ENCODE measurements at places on chromosomes 7 and 10. TPM values are rescaled to one million over a fixed set of nuclear protein-coding genes. Genes with fewer than 3 reads are reported as not detected.

DNA sequence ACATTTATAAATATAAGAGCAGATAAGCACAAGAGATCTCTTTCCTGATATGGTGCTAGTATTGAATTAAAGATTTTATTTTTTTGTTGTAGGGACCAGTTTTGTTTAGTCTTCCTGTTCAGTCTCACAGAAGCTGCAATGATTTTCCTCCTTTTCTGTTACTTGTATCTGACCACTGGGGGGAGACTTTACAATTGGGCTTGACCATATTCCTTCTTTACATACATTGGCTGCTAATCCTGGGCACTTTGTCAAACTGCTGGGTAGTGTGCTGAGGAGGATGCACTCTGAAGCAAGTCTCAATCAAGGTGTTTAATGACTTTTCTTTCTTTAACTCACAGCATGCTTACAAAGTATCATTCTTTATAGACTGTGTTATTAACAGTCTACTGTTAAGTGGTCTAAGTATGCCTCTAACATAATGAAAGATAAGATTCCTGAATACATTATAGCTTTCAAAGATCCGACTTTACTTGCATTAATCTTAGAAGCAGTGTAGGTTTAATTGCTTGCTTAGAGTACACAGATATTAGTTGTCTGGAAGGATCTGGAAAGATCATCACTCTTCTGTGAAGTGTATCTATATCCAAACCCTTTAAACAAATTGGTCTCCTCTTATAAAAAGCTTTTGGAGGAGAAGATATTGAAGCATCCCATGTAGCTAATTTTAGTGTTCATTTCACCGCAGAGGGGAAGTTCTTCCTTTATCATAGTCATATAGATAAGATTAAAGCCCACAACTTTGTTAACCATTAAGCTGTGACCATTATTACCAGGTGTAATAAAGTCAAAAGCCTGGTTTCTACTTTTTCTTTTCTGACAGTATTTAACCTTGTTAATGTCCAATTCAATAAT is 3.1 kb downstream of the PALS2 start:
- DNase-seq, result peak; percentile 77

GRCh38 chr10:56662765-56663447 is 301.8 kb upstream of the ZWINT start:
- no peak for DNase-seq

DNA sequence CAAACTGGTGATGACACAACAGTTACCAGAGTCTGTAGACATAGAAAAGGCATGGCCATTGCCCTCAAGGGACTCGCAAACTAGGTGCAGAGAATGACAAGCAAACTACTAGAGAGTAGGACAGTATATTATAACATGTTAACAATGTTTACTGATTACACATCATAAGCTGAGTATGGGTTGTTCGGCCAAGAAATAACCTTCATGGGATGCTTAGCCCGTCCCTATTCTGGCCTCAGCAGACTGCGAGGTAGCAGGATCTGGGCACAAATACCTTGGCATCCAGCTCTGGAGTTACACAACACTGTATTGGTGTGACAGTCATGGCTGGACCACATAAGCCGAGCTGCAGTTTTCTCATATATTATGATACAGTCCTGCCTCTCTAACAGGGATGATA is 51.4 kb downstream of the ABCB4 start:
- DNase-seq, result no peak

DNA sequence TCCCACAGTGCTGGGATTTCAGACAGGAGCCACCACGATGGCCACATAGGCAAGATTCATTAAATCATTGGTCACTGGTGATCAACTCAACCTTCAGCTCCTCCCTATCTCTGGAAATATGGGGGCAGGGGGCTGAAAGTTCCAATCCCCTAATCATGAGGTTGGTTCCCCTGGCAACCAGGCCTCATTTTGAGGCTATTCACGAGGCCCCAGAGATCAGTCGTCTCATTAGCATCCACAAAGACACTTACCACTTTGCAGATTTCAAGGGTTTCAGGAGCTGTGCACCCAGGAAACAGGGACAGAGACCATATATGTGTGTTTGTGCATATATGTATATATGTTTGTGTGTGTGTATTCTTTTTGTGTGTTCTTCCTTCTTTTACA is 7.7 kb upstream of the GUSB start:
- no peak for DNase-seq

DNA sequence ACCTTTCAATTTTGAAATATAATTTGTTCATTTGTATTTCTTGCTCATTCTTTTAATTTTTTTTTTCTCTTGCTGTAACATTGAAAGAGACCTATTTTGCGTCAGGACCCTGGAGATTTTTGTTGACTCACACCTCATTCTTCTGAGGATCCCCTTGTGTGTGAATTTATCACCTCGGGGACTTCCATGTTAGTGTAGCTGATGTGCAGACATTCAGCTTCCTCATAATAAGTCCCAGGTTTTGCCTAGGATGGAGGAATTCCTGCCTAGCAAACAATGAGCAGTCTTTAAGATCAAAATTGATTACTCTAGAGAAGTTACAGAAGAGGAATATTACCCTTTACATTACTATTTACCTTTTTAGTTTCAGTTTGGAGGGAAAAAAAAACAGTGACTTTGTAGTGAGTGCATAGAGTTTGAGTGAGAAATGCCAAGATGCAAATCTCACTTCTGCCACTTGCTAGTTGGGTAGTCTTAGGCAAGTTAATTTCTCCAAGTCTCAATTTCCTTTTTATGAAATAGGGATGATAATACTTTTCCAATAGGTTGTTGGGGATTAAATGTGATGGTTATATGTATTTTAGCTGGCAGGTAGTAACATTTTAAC is 14.3 kb downstream of the TES start:
- no peak for DNase-seq

GRCh38 chr10:119248184-119248583 is 40.8 kb downstream of the GRK5 start:
- DNase-seq, result no peak

DNA sequence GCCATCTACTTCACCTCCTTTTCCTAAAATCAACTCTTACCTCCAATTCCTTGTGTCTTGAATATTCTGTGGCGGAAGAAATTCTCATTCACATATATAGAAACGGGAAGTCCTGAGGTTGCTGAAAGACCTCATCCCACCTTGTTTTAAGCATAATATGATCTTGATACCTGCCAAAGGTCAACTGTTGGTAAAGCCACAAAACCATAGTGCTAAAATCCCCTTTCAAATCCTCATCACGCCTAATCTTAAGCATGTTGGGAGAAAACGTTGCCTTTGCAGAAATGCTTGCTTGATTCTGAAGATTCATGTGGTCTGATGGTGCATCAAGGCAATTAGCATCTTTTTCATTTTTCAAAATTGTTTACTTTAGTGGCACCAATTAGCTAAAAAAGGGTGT is 8.5 kb downstream of the ANKRD22 start:
- no peak for DNase-seq

DNA sequence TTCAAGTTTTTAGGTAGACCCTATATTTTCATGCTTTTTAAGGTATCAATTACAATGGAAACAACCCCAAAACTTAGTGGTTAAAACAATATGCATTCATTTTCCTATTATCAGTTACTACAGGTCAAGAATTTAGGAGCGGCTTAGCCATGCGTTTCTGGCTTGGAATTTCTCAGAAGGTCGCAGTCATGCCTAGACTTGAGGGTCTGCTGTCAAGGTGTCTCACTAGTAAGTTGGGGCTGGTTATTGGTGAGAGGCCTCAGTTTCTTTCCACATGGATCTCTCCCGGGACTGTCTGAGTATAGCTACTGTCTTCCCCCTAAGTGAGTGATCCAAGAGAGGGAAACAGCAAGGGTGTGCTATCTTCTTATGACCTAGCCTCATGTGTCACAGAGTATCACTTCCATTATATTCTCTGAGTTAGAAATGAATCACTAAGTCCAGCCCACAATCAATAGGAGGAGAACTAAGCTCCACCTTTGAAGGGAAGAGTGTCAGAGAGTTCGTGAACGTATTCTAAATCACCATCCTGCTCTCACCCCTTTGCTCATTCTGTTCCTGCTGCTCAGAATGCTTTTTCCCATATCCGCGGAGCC is 80.5 kb downstream of the RTKN2 start:
- DNase-seq, result no peak

DNA sequence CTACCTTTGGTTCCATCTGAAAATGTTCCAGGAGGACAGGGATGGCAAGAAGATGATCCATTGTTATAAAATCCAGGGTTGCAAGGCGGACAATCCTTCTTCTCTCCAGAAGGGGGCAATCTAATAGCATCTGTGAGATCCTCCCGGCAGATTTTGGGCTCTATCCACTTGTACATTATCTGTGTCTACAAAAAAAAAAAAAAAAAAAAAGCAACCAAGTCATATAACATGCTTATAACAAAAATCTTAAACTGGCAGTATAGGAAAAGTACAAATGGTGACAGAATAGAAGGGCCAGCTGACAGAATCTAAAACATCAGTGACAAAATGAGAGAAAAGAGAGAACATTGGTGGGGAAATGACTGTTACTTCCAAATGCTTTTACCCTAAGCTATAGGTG is 132.7 kb downstream of the ELAPOR2 start:
- DNase-seq, result peak; percentile 41

- no peak for DNase-seq
Observed at GRCh38 chr7:45147858-45148652, 9.5 kb upstream of the RAMP3 start.

GRCh38 chr7:68678196-68678595 is 920.1 kb upstream of the AUTS2 start:
- no peak for DNase-seq

DNA sequence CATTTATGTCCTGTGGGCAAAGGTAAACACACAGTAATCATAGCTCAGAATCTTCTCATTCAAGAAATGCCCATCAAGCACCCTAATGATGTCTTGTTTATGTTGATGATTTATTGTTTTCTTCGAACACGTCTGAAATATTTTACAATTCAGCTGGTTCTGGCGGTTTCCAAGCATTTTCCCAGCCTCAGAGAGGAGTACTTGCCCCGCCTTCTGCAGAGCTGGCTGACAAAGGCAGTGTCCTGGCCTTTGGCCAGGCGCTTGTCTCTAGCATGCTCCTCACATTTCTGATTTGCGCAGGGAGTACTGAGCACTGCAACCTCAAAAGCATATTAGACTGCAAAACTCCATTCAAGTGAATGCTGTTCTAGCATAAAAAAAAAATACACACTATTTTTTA is 314.2 kb upstream of the GNAI1 start:
- peak; percentile 85 for DNase-seq

GRCh38 chr10:62613424-62613823 is 191.1 kb upstream of the ADO start:
- DNase-seq, result peak; percentile 79

DNA sequence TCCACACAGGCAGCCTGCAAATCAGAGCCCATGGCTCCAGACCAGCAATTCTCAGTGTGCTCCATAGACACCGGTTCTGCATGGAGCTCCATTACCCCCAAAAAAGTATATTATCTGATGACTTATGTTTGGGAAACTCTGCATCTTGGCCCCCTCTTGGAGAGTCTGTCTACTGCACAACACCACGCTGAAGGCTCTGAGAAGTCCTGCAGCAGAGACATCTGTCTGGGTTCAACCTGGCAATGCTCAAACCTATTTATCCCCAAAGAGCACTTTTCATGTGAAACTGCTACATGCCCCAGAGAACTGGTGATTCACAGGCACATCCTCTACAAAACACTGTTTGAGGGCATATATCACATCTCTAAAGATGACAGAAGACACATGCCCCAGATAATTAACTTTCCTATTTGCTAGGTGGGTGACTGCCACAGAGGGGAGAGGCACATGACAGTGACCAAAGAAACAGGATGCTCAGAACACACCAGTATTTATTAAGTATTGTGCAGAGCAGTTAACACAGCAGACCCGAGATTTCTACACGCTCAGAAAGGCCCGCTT is 83.8 kb downstream of the DLG5 start:
- DNase-seq, result no peak

DNA sequence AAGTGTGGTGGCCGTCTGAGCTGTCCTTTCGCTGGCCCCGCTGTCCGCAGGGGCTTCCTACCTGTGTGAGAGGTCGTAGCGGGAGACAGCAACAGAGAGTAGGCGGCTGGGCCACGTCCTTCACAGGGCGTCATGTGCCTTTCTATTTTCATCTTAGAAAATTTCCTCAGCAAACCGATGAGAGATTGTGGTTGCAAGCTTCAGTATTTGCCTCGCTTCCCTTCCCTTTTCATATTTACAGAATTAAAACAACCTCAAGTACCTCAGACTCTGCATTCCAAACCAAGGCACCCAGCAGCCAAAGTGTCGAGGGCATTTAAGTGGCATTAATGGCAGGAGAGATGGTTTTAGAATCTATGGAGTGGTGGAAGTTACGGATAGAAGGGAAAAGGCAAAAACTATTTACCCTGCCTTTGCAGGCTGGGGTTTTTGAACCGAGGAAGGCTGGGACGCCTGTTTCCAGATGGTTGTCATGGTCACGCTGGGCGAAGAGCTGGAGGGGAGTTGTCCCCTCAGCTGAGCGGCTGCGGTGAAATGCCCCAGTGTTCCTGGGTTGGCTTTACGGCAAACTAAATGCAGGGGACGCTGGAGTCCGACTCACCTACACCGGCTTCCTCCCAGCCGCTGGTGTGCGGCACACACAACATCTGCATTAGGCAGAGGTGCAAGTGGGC is 41.9 kb downstream of the WIPI2 start:
- no peak for DNase-seq

DNA sequence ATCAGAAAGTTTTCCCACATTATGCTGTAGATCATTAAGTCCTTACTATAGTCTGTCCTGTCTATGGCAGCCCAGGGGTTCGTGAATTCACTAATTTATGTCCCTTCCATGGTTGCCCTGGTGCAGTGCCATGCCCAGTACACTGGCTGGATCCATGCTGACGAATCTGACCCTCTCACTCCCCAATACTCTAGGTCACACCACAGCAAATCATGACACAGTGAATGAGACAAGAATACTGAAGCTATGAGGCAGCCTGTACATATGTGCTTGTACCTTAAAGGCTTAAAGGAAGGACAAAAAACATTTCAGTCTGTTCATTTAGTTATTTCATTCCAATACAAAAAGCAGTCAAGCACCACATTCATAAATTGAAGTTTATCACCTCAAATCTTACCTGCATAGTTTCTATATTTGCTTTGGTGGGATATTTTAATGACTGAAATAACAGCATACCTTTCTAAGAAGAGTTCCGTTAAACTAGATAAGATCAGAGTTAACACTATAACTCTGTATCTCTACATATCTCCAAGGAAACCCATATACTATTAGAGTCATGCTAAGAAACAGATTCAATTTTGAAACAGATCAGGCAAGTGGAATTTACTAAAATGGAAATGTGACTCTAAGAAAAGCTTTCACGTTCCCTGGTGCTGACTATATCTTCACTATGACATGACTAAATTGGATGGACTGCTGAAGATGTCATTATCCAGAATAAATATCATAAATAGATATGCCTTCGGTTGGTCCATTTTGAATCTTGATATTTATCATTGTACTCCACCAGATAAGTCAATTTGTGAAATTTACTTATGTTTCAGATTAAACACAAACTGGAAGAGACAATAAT is 36.7 kb downstream of the OSBPL3 start:
- DNase-seq, result no peak

CPVL gene
- not detected for total RNA-seq

C10orf143 gene
- 0.56 TPM for total RNA-seq

FAM25G gene
- not detected for total RNA-seq

KRIT1 gene
- total RNA-seq, result 38.2 TPM

ERVW-1 gene
- not detected for total RNA-seq
